ENCODE measurements at places on chromosomes 5 and 9.

DNA sequence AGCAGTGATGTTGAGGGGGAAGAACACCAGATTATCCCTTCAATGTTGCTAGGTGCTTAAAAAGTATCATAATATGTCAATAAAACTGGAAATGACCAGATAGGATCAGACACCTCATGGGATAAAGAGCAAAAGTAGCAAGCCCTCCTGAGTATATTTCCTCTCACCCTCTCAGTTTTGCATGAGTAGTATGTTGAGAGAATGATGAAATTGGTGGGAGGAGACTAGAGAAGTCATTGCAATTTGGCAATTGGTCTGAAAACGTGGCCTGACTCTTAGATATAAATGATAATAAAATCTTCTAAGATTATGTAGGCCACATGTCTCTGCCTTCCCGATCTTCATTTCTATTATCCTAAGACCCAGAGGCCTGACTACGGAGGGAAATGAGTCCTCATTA is 151.2 kb upstream of the ARRDC3 start:
- DNase-seq, result no peak

DNA sequence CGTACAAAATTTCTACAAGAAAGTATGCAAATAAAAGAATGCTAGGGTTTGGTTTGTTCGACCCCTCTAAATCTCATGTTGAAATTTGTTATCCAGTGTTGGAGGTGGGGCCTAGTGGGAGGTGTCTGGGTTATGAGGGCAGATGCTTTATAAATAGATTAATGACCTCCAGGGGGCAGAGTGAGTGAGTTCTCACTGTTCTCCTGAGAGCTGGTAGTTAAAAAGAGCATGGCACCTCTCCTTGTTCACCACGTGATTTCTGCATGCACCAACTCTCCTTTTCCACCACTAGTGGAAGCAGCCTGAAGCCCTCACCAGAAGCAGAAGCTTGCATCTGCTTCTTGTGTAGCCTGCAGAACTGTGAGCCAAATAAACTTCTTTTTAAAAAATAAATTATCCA is 50.4 kb upstream of the FAM170A start:
- peak; percentile 68 for DNase-seq

DNA sequence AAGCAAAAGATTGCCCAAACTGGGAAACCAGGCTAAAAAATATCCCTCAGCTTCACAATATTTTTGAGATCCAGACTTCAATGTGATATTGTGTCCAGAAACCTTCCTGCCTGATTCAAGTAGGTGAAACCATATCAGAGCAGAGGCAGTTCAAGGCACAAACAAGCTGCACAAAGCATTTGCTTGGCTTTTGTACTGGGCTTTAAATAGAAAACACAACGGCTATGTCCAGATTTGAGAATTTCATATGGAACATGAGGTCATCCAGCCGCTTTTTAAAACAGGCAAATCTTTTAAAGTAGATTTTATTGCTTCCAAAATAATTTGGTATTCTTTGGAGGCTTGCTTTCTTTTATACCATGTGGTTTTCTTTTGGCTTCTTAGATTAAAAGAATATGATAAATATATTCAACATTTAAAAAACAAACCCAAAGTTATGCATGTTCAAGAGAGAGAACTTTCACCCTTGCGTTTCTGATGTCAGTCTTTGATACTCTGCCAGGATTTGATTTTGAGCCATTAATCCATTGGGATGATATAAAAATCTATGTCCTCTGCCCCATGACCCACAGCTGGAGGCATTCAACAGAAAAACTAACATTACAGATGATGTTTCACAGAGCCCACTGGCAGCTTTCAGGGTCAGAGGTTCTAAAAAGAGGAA is 29.0 kb upstream of the CCDC112 start:
- DNase-seq, result no peak

- DNase-seq, result no peak
These were observed 40.1 kb upstream of the CCNH start for GRCh38 chr5:87452837-87453236.

- no peak for DNase-seq
These were observed 254.2 kb downstream of the FANCC start for GRCh38 chr9:95063300-95063699.

GRCh38 chr9:127880143-127880542 is 2.7 kb upstream of the AK1 start:
- no peak for DNase-seq

DNA sequence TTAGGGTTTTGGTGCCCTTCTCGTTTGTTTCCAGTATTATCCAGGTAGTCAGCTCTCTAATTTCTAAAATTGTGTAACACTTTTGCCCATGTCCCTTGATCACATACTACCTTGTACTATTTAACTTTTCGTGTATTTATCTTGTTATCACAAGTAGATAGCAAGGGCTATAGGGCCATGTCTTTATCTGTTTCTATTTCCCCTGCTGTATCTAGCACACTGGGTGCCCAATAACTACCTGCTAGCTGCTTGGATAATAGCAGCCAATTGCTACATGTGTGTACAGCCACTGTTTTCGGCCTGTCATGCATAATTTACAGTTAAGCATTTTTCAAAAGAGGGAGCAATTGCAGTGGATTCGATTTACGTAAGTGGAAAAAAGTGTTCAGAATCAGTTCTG is 64.8 kb upstream of the TNFAIP8 start:
- DNase-seq, result no peak

DNA sequence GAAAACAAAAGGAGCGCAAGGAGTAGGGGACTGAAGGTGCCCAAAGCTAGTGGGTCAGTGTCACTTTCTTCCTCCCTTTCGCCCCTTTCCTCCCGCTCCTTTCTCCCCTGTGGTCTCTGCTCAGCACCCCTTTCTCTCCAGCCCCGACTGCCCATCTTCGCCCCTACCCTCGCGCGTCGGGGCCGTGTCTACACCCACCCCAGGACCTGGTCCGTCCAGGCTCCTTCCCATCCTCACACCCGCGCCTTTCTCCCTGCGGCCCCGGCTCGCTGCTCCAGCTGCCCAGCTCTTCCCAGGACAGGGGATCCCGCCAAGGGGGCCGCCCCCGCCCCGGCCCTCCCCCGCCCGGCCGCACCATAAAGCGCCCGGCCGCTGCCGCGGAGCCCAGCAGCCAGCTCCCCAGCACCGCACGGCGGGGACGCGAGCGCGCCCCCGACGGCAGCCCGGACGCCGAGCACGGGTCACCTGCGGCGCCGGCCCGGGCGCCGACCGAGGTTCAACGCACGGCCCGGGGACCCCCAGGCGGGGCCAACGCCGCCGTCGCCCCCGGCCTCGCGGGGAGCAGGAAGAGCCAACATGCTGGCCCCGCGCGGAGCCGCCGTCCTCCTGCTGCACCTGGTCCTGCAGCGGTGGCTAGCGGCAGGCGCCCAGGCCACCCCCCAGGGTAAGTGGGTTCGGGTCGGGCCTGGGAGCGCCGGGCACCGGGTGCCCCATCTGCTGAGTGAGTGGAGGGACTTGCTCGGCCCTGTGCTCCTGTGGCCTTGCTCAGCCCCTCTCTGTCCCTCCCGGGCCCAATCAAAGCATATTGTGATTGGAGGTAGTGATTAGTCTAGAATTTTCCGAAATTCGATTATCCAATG is at the start of gene THBS4:
THBS4 (plus strand) TSS at position 387 of the 860 bp plus-strand sequence; CDS start at position 577, 190 bp downstream.
- DNase-seq, result no peak

DNA sequence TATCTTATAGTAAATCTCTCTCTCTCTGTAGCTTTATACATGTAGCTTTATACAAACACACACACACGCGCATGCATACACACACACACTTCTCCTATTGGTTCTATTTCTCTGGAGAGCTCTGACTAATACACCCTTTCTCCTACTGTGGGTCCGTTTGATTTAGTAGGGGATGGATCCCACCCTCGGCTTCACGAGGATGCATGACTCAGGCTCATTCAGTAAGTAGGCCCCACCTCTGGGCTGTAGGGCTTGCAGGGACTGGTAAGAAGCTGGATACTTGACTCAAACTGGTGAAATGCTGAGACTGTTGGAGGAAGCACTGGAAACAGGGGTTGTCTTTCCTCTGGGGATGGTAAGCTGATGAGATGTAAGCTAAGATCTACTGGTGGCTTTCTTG is 98.7 kb downstream of the SLC24A2 start:
- peak; percentile 44 for DNase-seq

Data from A172 (cell line).